ENCODE measurements at places on chromosomes 12 and 14. TPM values are rescaled to one million over a fixed set of nuclear protein-coding genes. Genes with fewer than 3 reads are reported as not detected.

LRRK2 gene
- total RNA-seq = 0.25 TPM

PAX9 gene
- total RNA-seq = not detected

PRPH gene
- total RNA-seq = not detected

CLEC4D gene
- not detected for total RNA-seq

SLCO1A2 gene
- not detected for total RNA-seq

NT5DC3 gene
- 12.3 TPM for total RNA-seq

LAG3 gene
- total RNA-seq = 324 TPM

SLC6A15 gene
- total RNA-seq = not detected

RNFT2 gene
- 16.2 TPM for total RNA-seq

SLC10A1 gene
- total RNA-seq = not detected

CCDC177 gene
- not detected for total RNA-seq

MYO1A gene
- 2.0 TPM for total RNA-seq

CFAP251 gene
- 0.65 TPM for total RNA-seq

LGALS3 gene
- 46.0 TPM for total RNA-seq

KRT75 gene
- not detected for total RNA-seq

LMNTD1 gene
- not detected for total RNA-seq

RBP5 gene
- total RNA-seq = 0.19 TPM

AKAP6 gene
- 0.65 TPM for total RNA-seq

APPL2 gene
- 14.4 TPM for total RNA-seq

C3AR1 gene
- total RNA-seq = 0.80 TPM

ERC1 gene
- total RNA-seq = 25.8 TPM

TTC5 gene
- 34.2 TPM for total RNA-seq

PRKAB1 gene
- total RNA-seq = 22.3 TPM

HOXC5 gene
- not detected for total RNA-seq

SYCP3 gene
- total RNA-seq = 0.91 TPM

C12orf54 gene
- not detected for total RNA-seq

SLC25A47 gene
- total RNA-seq = not detected

ITGB7 gene
- total RNA-seq = 248 TPM

RTL1 gene
- not detected for total RNA-seq

RPS6KL1 gene
- 5.0 TPM for total RNA-seq

CRADD gene
- 11.8 TPM for total RNA-seq

LETMD1 gene
- total RNA-seq = 68.9 TPM

PLA2G1B gene
- not detected for total RNA-seq

VPS33A gene
- total RNA-seq = 37.2 TPM

AMIGO2 gene
- 18.3 TPM for total RNA-seq

CLEC2B gene
- total RNA-seq = 10.0 TPM

KERA gene
- total RNA-seq = not detected

BCL11B gene
- total RNA-seq = 32.1 TPM

ADCY6 gene
- 0.25 TPM for total RNA-seq

Measured in activated CD8-positive, alpha-beta memory T cell treated with anti-CD3 and anti-CD28 coated beads for 36 hours (primary cell).